A549 treated with Hydrocortisone at 1 μM for 4 hours (cell line): ENCODE measurements at places on chromosomes 6 and 20. TPM values are rescaled to one million over a fixed set of nuclear protein-coding genes. Genes with fewer than 3 reads are reported as not detected.

Gene GATA5
- total RNA-seq: 0.45 to 0.82 TPM (median 0.71 TPM) in 5 replicates

Gene TJAP1
- total RNA-seq: 17.8 to 19.6 TPM (median 18.8 TPM) in 5 replicates

Gene RCAN2
- total RNA-seq: not detected in 5 replicates

Gene SYNDIG1
- 1.2 to 2.0 TPM (median 1.8 TPM) in 5 replicates for total RNA-seq

Gene FAM110A
- 7.1 to 11.6 TPM (median 9.8 TPM) in 5 replicates for total RNA-seq

Gene NDUFAF5
- total RNA-seq: 27.8 to 40.1 TPM (median 33.6 TPM) in 5 replicates

Gene IPCEF1
- 0.03 to 0.15 TPM (median 0.15 TPM) in 5 replicates for total RNA-seq

Gene MCCD1
- not detected in 5 replicates for total RNA-seq

Gene SFTA2
- total RNA-seq: not detected in 5 replicates

Gene TDRD6
- total RNA-seq: not detected in 5 replicates

Gene BTN1A1
- not detected in 5 replicates for total RNA-seq

Gene MUC21
- 0.02 TPM in 1 of 5 replicates, not detected in the others for total RNA-seq
